ENCODE measurements at places on chromosomes 12 and 14. TPM values are rescaled to one million over a fixed set of nuclear protein-coding genes. Genes with fewer than 3 reads are reported as not detected.

Gene GLIPR1
- 34.8 TPM for total RNA-seq

Gene PRH2
- total RNA-seq = not detected

- H3K4me1 ChIP-seq = no peaks in the 10 kb centered on the region
- H3K27me3 ChIP-seq = no peaks in the 10 kb centered on the region
- no peak overlapping the region for H3K27ac ChIP-seq
- H3K36me3 ChIP-seq = no peaks in the 10 kb centered on the region
- H3K4me3 ChIP-seq = no peak overlapping the region
These were observed 34.3 kb upstream of the DCN start for GRCh38 chr12:91216871-91217270.

GRCh38 chr14:43316427-43316826, 1190.7 kb downstream of the FSCB start:
- DNase-seq = no peak
- H3K27me3 ChIP-seq = no peaks in the 10 kb centered on the region
- H3K4me1 ChIP-seq = no peaks in the 10 kb centered on the region
- no peaks in the 10 kb centered on the region for H3K36me3 ChIP-seq

- no peaks in the 10 kb centered on the region for H3K36me3 ChIP-seq
- peaks cover 9% of the 10 kb centered on the region for H3K4me1 ChIP-seq
- no peak overlapping the region for H3K4me3 ChIP-seq
- no peak overlapping the region for H3K27ac ChIP-seq
These were observed 81.4 kb upstream of the REP15 start for GRCh38 chr12:27614866-27615265.

GRCh38 chr12:120800665-120801064, 75.0 kb downstream of the ACADS start:
- no peak overlapping the region for H3K4me3 ChIP-seq
- DNase-seq = no peak
- no peaks in the 10 kb centered on the region for H3K27me3 ChIP-seq

DNA sequence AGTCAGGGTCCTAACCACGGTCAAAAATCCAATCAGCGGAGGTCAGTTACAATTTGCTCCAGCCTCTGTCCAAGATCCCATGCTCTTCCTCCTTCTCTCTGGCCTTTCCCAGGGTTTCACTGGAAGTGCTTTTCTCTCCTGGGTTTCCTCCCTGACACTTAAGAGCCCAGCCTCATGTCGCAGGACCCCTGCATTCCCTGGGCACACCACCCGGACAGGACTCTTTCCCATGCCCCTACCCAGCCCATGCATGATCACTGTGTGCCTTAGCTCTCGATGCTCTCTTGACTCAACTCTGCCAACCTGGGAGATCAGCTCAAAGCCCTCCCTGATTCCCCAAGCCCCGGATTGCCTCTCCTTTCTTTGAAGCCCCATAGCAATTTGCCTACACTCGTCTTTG, 15.5 kb upstream of the TAC3 start:
- H3K4me3 ChIP-seq = no peak overlapping the region
- no peaks in the 10 kb centered on the region for H3K4me1 ChIP-seq
- H3K27me3 ChIP-seq = no peaks in the 10 kb centered on the region
- DNase-seq = no peak
- no peak overlapping the region for H3K27ac ChIP-seq

GRCh38 chr12:58920102-58920960, at the start of gene LRIG3:
Gene LRIG3 (minus strand): TSS chr12:58920504. CDS start chr12:58920235, 269 bp downstream.
- no peaks in the 10 kb centered on the region for H3K36me3 ChIP-seq
- H3K27ac ChIP-seq = peak within 1 kb of the TSS; percentile 89
- H3K27me3 ChIP-seq = no peaks in the 10 kb centered on the region
- peak; percentile 89 for DNase-seq
